ENCODE measurements at places on chromosomes 12 and 14.

- DNase-seq, result no peak
Measured at GRCh38 chr14:76463105-76463504, 87.2 kb downstream of the ESRRB start.

GRCh38 chr14:93048843-93049242 is 66.9 kb downstream of the ITPK1 start:
- DNase-seq, result no peak

- DNase-seq, result no peak
Measured at GRCh38 chr14:101944451-101944850, 19.9 kb upstream of the DYNC1H1 start.

GRCh38 chr12:109393437-109394345 is 46.0 kb downstream of the MYO1H start:
- peak; percentile 59 for DNase-seq

DNA sequence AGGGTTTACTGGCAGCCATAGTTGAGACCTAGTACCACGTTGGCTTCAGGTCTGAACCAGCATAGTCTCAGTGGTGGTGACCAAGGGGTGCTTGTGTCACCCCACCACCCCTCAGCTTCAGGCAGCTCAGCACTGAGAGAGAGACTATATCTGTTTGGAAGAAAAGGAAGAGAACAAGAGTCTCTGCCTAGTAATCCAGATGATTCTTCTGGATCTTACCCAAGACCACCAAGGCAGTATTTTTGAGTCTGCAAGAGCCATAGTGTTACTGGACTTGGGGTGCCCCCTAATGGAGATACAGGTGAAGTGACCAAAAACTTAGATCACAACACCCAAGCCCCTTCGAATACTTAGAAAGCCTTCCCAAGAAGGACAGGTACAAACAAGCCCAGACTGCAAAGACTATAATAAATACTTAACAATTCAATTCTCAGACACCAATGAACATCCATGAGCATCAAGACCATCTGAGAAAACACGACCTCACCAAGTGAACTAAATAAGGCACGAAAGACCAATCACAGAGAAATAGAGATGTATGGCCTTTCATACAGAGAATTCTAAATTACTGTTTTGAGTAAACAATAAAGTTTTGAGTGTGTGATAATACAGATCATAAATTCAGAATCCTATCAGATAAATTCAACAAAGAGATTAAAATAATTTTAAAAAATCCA is 107.0 kb downstream of the HELB start:
- peak; percentile 42 for DNase-seq

GRCh38 chr12:53571295-53571694 is 54.9 kb downstream of the ATF7 start:
- DNase-seq, result no peak

DNA sequence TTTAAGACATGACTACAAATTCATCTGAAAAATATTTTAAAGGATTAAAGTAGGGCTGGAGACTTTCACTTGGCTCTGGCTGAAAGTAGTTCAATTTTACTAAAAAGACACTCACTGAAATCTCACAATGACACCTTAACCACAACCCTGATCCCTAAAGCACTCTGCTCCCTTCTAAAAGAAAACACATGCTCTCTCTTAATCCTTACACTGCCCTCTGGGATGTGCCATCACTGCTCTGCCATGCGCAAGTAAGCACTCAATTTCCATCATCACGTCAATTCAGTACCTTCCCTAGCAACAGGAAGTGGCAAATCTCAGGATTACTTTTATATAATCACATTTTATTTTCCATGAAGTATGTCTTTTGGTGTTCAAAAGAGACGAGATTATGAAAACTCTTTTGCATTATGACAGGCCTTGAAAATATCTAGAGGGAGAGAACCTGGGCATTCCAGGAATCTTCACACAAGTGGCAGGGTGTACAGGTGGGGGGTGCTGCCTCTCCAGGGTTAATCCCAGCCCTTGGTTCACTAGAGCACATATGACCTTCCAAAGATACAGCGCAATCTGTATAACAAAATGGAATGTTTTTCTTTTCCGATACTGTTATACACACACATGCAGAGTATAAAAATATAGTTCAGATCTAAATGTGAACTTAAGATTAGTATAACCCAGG is 7.3 kb downstream of the ATG14 start:
- DNase-seq, result no peak

- DNase-seq, result no peak
Measured at GRCh38 chr14:75359098-75359497, 68.7 kb upstream of the JDP2 start.

- no peak for DNase-seq
Measured at GRCh38 chr12:12999271-12999958, 650 bp downstream of the HEBP1 start.

DNA sequence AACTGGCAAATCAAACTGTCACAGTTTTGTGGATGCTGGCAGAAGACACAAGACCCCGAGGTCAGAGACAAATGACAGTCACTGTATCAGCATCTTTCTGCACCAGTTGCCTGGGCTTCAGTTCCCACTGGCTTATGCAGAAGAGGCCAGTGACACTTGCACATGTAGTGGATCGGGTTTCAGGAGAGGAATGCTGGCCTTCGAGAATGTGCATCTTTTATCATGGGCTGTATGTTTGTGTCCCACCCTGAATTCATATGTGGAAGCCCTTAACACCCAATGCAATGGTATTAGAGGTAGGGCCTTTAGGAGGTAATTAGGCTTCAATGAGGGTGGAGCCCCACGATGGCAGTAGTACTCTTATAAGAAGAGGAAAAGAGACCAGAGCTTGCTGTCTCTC is 150.9 kb downstream of the SLC15A4 start:
- no peak for DNase-seq

DNA sequence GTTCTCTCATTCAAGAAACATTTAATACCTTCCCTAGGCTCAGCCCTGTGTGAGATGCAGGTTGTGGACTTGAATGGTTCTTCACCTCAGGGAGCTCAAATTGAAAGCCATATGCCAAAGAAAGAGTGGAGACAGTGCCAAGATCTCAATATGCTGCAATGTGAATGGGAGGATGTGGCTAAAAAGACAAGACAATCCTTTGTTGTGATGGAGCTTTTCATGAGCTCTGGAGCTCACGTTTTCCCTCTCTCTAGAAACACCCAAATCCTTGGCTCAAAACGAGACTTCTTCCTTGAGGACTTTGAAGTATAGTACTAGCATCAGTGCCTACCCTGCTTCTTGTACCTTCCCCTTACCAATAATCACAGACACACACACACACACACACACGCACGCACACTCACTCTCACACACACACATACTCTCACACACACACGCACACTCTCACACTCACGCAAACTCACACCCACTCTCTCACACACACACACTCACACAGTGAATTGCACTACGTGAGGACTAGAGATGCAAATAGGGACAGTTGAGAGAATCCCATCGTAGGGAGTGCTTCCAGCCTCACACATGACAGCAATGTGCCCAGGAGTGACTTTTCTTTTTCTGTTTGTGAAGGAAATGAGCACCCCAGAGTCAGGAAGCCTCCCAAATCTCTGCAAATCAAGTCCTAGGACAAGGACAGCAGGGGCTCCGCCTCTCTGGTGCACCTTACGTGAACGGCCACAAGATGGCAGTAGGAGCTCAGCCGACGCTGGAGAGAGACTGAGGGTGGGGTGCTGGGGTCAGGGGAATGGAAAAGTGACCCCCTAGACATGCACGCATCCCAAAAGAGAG is 231.4 kb downstream of the PCNX1 start:
- DNase-seq, result no peak

DNA sequence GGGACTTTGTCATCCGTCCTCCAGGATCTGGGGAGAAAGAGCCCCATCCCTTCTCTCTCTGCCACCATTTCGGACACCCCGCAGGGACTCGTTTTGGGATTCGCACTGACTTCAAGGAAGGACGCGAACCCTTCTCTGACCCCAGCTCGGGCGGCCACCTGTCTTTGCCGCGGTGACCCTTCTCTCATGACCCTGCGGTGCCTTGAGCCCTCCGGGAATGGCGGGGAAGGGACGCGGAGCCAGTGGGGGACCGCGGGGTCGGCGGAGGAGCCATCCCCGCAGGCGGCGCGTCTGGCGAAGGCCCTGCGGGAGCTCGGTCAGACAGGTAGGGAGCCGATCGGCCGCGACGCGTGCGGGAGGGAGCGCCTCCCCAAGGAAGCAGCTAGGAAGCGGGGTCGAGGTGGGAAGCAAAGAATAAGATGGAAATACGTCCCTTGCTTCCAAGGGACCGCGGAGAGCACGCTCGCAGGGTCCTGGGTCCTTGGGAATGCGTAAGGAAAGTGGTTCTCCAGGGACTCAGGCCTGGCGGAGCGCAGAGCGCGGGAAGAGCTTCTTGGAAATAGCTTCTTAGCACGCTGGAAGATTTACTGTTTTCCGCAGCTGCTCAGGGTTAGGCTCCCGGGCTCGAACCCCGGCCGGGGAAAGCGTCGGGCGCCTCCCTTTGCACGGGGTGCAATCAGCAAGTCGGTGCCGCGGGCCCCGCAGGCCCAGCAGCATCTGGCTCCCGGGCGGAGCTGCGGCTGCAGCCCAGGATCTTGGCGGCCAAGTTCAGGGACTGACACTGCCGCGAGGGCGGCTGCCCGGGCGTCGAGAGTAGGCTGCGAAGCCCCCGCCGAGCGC is 457 bp downstream of the SOCS2 start:
- no peak for DNase-seq

GRCh38 chr14:46818147-46818546 is 166.6 kb upstream of the RPL10L start:
- DNase-seq, result no peak

DNA sequence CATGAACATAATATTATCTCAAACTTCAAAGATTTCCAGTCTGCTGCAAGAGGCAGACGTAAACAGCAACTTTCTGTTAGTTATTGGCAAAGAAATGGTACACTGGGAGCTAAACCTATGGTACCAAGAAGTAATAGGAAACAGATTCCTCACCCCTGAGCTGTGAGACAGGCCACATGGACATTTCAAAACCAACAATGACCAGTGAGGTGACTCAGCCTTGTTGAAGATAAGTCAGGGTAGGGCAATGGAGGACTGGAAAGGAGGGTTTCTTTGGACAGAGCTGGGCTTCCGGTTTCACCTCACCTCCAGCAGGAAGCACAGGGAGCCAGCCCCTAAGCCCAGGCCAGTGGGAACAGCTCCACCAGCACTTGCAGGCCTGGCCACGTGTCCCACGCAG is 1320.5 kb downstream of the AACS start:
- no peak for DNase-seq

- DNase-seq, result no peak
Measured at GRCh38 chr14:76917158-76917596, 91.0 kb downstream of the LRRC74A start.

- no peak for DNase-seq
Measured at GRCh38 chr14:22830443-22831010, 840 bp downstream of the MRPL52 start.

GRCh38 chr12:25904442-25904841 is 54.0 kb upstream of the RASSF8 start:
- no peak for DNase-seq

GRCh38 chr14:58979325-58979724 is 209.1 kb upstream of the DAAM1 start:
- DNase-seq, result no peak

DNA sequence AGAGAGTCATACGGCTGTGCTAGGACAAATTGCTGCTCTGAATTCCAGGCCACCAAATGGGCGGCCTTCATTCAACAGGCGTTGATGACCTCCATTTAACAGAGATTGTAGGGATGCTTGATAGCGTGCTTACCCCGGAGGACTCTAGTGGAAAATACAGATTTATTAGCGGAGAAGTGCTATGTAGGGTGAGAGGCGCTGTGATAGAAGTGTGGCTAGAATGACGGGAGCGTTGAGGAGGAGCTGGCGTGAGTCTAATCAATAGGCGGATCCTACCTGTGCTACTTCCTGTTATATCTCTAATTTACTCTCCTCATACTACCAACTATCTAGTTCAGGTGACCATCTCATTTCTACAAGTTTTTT is 668 bp downstream of the MRPS35 start:
- DNase-seq, result no peak

DNA sequence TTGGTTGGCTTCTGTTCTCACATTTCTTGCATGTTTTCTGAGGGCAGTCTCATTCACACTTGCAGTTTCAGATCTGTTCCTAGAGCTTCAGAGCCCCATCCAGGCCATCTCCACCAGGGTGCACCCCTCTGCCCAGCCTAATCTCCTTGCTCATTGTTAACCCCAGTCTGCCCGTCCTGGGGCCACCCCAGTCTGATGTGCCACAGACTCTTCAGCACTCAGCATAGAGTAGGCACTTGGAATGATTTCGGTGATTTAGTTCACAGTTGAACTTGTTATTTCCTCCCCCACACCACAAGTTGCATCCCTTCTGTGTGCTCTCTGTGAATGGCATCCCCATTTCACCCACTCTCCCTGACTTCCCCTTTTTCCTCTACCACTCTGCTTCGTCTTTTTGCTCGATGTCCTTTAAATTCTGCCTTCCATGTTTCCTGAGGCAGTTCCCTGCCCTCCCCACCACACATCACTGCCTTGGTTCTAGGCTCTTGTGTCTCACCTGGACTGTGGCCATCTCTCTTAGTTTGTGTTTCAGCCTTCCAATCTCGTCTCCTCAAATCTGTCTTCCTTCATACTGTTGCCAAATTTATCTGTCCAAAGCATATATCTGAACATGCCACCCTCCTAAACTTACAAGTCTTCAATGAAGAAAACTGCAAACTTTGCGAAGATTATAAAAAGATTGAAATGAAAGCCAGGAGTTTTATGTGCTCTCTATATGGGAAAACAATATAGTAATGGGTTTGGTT is 41.5 kb downstream of the ANO6 start:
- no peak for DNase-seq

DNA sequence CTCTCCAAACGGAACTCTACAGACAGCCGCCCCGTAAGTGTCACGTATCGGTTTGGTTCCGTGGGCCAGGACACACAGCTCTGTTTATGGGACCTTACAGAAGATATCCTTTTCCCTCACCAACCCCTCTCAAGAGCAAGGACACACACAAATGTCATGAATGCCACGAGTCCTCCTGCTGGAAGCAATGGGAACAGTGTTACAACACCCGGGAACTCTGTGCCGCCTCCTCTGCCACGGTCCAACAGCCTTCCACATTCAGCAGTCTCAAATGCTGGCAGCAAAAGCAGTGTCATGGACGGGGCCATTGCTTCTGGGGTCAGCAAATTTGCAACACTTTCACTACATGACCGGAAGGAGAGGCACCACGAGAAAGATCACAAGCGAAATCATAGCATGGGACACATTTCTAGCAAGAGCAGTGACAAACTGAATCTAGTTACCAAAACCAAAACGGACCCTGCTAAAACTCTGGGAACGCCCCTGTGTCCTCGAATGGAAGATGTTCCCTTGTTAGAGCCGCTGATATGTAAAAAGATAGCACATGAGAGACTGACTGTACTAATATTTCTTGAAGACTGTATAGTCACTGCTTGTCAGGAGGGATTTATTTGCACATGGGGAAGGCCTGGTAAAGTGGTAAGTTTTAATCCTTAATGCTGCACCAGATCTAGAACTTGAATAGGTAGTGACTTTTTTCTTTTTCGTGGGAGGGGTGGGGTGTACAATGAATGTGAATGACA is 69.7 kb downstream of the WDR20 start:
- DNase-seq, result no peak

- no peak for DNase-seq
Measured at GRCh38 chr12:119710965-119711551, 43.1 kb downstream of the PRKAB1 start.

Measured in KG1 (cell line).